ENCODE measurements at places on chromosomes 12 and 14.

- no peak for DNase-seq
Observed at GRCh38 chr12:65925626-65926025, 101.3 kb downstream of the HMGA2 start.

- no peak for DNase-seq
Observed at GRCh38 chr12:89665556-89665955, 43.1 kb downstream of the ATP2B1 start.

DNA sequence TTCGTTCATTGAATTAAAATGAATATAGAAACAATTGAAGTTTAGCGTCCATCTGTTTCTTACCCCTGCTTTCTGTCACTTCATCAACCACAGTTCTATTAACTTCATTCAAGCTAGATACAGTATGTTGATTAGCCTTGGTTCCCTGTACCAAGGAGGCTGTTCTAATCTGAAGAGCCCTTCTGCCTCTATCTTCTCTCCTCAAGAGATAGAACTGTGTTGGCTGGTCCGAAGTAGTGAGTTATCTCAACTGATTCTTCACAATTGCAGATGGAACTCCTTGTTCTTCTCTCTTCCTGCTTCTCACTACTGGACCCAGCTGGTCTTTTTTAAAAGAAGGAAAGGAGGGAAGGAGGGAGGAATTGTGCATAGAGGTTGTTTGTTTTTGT, 82.1 kb upstream of the TRAF3 start:
- no peak for DNase-seq

DNA sequence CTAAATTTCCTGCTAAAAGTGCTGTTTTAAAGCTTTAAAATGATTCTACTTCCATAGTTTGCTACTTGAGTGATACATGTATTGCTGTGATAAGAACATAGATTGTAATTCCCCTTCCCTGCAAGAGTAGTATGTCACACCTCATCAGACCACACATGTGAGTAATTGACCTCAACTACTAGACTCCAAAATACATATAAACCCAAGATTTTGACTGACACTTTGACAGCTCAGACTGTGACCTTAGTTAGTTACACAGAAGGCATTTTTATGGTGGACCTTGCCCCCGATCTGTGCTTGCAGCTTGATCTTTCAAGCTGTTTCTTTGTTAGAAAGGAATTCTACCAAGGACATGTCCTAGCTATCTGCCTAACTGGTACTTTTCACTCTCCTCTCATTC, 18.6 kb downstream of the APOBEC1 start:
- DNase-seq = no peak

DNA sequence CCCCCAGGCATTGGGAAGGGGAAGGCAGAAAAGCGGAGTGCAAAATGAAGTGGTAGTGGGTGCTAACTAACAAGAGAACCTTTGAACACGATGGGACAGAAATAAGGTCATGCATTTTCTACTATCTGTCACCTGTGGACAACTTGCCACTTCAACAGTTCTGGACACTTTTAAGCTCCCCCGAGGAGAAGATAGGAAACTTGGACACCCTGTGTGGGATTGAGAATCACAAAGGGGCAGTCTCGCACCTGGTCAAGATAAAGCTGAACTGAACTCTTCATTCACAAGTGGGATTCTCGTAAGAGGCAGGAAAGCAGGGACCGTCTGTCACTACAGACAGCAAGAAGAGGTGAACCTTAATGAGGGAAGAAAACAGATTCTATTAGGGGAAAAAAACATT, 51.6 kb downstream of the EIF2S3B start:
- DNase-seq = no peak

Measured in NCI-H1694 (cell line).